ENCODE measurements at places on chromosomes 13 and 19.

DNA sequence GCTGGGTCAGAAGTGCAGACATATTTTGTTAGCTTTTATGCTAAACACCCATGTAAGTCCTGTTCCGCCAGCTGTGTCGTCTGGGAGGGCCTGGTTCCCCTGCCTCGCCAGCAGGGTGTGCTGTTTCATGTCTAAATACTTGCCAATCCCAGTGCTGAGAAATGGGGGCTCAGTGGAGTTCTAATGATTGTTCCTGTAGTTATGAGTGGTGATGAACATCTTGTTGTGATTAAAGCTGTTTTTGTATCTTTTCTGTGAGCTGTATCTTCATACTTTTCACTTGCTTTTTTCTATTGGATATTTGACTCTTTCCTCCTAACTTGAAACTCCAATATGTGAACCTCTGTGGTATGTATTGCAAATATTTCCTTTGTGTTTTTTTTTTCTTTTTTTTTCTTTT is 32.7 kb downstream of the KDM4B start:
- peak; percentile 33 for DNase-seq

DNA sequence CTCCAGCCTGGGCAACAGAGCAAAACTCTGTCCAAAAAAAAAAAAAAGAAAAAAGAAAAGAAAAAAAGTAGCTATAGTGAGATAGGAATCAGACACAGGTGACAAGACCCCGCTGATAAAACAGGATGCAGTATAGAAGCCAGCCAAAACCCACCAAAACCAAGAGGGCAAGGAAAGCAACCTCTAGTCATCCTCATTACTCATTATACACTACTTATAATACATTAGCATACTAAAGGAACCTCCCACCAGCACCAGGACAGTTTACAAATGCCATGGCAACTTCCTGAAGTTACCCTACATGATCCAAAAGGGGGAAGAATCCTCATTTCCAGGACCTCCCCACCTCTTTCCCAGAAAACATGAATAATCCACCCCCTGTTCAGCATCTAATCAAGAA is 35.6 kb upstream of the UBL3 start:
- DNase-seq: no peak

DNA sequence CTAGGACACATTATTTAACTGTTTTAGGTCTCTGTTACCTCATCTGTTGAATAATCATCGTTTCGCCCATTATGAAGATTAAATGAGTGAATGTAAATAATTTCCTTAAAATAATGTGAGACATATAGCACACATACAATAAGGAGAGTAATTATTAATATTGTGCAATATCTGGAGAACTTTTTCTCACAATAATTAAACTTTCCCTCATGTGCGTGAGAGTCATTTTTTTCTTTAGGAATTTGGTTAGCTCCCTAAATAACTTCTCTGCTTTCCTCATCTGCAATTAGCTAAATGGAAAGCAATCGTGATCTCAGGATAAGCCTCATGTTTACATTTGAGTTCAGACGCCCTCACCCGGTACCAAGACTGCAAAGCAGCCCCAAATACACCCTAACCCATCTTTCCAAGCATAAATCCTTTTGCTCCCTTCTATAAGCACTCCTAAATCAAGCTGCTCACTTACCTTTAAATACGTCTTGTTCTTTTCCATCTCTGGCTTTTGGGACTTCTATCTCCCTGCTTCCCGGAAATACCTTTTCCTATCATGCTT is 78.8 kb downstream of the MZT1 start:
- DNase-seq: no peak

DNA sequence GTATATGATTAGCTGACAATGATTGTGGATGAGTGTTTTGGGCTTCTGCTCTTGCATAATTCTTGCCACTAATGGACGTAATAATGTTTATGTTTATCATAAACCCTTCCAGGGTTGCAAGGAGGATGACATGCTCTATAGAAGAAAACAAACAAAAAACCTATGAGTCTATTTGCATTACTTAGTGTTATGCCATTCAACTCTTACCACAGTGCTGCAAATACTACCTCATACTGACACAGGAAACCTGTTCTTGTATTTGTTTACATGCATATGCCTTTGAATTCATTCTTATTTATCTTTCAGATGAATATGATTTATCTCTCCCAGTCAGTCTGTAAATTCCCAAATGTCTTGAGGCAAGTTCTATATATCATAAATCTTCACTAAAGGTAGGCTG is 39.6 kb upstream of the FREM2 start:
- DNase-seq: no peak

DNA sequence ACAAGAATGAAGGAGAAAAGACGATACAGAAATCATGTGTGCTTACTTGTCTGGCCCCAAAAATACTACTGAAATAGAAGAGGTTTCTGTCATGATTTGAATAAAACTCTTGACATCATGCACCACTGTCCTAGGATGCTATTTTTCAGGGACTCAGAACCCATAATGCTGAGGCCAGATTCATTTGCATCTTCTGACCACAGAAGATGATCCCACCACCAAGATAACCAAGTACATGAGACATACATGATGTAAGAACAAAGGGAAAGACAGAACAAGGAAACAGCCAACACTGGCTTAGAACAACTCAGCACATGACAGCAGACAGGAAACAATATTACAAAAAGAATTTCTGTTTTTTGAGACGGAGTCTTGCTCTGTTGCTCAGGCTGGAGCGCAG is 2.5 kb downstream of the ZNF552 start:
- DNase-seq: no peak

GRCh38 chr13:66037096-66037495 is 1193.0 kb downstream of the PCDH9 start:
- DNase-seq: no peak

GRCh38 chr19:28468701-28469459 is 744.1 kb downstream of the UQCRFS1 start:
- no peak for DNase-seq

DNA sequence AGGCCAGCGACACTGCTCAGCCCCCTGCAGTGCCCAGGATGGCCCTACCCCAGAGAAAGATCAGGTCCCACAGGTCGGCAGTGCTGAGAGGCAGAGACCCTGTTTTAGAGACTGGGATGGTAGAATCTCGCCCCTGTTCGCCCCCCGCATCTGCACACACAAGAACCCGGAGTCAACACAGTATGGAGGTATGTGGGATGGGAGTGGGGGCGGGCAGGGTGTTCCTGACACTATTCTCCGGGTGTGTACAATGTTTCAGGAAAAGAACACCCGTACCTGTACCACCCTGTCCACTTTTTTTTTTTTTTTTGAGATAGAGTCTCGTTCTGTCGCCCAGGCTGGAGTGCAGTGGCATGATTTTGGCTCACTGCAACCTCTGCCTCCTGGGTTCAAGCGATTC is 19.3 kb downstream of the PIP5K1C start:
- DNase-seq: no peak

- DNase-seq: no peak
Measured at GRCh38 chr13:27120811-27121210, 50.8 kb downstream of the USP12 start.

GRCh38 chr13:46672338-46673090 is 119.5 kb downstream of the LRCH1 start:
- no peak for DNase-seq

DNA sequence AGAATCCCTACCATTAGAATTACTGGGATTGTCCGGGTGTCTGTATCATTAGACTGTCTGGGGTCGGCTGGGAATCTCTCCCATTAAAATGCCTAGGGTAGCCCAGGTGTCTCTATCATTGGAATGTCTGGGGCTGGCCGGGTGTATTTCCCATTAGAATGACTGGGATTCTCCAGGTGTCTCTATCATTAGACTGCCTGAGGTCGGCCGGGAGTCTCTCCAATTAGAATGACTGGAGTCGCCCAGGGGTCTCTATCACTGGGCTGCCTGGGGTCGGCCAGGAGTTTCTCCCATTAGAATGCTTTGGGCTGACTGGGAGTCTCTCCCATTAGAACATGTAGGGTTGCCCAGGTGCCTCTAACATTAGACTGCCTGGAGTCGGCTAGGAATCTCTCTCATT is 1560.7 kb downstream of the UQCRFS1 start:
- no peak for DNase-seq

DNA sequence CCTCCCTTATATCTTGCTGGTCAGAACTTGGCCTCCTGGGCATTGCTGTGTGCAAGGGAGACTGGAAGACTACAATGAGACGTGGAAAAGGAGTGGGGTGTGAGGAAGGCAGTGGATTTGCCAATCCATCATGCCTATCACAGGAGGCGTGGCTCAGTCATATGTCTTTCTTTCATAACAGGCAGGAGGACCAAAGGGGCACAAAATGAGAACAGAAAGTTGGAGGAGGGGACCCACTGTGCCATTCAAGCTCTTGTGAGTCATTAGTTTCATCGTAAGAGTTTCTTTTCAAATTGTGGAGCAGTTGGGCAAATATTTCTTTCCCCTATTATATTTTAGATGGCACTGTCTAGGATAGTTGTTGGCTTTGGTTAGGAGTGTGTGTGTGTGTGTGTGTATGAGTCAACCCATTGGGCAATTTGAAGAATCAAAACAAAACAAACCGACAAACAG is 471.5 kb downstream of the TSHZ3 start:
- peak; percentile 44 for DNase-seq

DNA sequence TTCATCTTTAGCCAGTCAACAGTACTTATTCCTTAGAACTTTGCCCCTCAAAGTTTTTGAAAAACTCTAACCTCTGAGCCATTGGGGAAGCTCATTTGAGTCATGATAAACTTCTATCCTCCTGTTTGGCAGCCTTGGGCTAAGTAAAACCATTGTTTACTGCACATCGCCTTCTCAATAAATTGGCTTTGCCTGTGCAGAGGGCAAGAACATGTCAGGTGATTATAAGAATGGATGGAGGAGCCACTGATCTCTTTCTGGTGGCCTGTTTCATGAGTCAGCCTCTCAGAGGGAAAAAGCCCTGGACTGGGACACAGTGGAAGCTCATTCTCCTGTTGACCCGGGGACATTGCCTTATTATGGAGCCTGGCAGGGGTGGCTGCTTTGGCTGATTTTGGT is 19.4 kb upstream of the PSG4 start:
- no peak for DNase-seq

GRCh38 chr13:32682740-32683139 is 96.5 kb downstream of the PDS5B start:
- no peak for DNase-seq

DNA sequence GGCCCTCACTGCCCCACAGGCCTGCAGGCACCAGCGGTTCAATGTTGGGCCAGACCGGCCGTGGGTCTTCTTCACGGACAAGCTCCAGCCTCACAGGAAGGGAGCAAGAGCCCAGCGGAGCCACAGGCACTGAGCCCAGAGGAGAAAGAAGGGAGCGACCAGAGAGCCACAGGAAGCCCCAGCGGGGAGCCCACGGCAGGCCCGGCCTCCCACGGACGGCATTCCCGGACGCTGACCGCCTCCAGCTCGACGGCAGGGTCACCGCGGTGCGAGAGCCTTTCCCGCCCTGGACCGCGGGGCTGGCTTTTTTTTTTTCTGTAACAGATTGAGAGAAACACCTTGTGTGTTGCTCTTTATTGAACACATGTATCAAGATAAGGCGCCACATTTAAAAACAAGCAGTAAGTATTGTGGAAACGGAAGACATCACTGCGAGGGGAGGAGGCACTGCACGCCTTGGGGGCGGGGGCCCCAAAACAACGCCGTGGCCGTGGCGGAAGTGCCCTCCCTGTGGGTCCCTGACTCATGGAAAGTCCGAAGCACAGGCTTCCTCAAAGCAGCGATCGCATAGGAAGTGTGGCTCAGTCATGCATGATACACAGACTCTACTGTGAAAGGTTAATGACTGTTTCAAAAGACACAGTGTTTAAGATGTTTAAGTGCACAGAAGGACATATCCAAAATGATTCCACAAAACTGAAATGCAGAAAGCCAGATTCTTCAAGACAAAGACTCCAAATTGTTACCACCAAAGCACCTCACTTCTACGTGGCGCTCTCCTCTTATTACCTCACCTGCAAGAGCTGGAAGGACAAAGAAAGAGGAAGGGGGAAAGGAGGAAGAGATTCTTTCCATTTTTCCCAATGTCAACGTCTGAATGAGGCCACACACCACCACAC is 3.5 kb downstream of the RASA3 start:
- DNase-seq: peak; percentile 86

- DNase-seq: no peak
Measured at GRCh38 chr13:78598966-78599644, 4.2 kb downstream of the POU4F1 start.

DNA sequence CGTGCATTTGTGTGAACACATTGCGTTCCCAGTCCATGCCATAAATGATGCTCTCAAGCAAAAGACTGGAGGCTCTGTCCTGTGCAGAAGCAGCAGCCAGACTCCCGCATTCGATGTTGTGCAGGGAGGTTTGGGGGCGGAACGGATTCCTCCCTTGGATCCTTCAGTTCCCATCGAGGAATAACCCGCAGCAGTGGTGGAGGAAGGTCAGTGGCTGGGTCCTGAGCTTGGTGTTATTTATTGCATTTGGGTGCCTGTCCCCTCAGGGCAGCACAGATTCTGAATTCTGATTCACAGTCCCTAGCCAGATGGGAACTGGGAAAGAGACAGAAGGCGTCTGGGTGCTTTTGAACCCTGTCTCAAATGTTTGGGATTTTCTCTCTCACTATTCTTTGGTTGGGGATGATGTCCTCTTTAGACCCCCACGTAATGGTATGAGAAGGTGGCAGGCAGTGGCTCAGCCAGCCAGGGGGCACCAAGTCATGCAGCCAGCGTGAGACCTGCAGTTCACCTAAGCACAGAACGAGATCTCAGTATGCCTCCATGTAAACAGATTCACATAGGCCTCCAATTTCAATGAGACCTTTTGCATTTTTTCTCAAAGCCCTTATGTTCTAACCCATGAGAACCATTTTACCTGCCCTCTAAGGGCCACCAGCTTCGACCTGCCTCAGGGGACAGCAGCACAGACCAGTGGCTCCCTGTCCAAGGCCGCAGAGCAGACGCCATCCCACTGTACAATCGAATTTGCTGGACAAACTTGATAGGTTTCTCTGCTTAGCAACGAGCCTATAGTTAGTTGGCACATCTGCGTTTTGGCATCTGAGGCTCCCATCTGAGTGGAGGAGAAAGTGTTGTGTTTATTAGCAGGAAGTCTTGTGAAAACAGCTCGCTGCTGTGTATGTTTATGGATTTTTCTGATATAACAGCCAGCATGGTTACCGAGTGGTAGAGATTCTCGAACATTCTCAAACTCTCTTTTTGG is 17.8 kb downstream of the KCTD15 start:
- no peak for DNase-seq

GRCh38 chr19:42496460-42497133 is 31.7 kb downstream of the CEACAM1 start:
- DNase-seq: no peak

DNA sequence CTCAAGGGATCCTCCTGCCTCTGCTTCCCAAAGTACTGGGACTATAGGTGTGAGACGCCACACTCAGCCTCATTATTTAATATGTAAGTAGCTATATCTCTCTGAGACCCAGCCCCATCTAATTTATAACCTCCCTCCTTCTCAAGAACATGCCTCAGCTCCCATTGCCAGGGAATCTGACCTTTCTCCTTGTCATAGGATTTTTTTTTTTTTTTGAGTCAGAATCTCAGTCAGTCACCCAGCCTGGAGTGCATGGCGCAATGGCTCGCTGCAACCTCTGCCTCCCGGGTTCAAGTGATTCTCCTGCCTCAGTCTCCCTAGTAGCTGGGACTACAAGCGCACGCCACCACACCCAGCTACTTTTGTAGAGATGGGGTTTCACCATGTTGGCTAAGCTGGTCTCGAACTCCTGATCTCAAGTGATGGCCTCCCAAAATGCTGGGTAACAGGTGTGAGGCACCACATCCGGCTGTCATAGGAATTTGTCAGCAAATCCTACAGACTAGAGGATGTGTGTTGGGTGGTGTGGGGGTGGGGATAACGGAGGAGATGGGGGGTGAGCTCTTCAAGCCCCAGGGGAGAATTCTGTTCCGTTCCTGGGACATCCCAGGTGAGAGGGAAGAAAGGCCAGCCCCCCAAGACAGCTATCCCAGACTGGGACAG is 5.1 kb upstream of the EPS8L1 start:
- no peak for DNase-seq

- no peak for DNase-seq
Measured at GRCh38 chr19:15328312-15328711, 4.0 kb downstream of the BRD4 start.

All from CD4-positive, alpha-beta T cell treated with Interleukin-1 beta for 1 hour (primary cell).